ENCODE measurements at places on chromosomes 11 and 22.

GRCh38 chr11:96157517-96157873 is 185.5 kb downstream of the MAML2 start:
- no peak for DNase-seq

GRCh38 chr22:22164541-22165272 is 79.9 kb upstream of the VPREB1 start:
- no peak for DNase-seq

DNA sequence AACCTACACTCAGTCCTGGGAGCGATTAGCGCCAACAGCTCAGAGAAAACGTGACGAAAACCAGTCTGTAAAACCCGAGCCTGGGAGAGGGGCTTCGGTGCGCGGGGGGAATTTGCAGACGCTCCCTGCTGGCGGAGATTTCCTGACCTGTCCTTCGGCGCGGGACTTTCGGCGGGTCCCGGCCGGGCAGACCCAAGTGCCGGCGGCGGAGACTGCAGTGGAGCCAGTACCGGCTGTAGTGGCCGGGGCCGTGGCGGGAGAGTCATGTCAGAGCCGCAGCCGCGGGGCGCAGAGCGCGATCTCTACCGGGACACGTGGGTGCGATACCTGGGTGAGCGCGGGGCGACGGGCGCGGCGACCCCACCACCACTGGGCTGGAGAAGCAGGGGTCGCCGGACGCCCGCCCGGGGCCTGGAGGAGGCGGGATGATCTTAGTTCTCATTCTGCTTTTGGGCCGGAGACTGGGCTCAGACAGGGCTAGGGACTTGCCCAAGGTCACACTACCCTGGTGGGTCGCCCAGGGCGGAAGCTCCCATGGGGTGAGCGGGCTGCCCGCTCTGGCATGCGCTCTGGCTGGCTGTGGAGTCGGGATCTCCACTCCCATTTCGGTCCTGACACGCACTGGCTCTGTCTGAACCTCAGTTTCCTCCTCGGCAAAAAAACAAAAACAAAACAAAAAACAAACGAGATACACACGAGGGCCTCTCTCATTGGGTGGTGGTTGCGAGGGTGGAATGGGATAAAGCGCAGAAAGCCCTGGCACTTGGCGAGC is at the start of gene MTFP1:
TSS of gene MTFP1 (plus strand) at position 153 of the 772 bp plus-strand sequence. CDS start at position 265, 112 bp downstream.
- DNase-seq, result peak; percentile 72

GRCh38 chr11:118397448-118397847 is 4.0 kb upstream of the ATP5MG start:
- no peak for DNase-seq

DNA sequence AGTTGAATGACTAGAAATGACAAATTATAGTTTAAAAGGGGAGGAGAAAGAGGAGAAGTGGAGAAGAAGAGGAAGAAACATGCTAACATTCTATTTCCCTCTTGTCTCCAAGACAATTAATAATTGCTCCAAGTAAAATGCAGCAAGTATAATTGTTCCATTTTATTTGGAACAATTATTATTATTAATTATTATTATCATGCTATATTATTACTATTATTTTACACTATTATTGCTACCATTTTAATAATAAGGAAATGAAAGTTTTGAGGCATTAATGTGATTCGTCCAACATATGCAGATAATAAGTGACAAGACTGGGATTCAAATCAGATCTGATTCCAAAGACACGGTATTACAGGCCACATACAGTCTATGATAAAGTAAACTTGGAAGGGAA is 293.6 kb upstream of the ZC3H12C start:
- no peak for DNase-seq

GRCh38 chr11:12070446-12071267 is 39.7 kb upstream of the MICAL2 start:
- peak; percentile 35 for DNase-seq

DNA sequence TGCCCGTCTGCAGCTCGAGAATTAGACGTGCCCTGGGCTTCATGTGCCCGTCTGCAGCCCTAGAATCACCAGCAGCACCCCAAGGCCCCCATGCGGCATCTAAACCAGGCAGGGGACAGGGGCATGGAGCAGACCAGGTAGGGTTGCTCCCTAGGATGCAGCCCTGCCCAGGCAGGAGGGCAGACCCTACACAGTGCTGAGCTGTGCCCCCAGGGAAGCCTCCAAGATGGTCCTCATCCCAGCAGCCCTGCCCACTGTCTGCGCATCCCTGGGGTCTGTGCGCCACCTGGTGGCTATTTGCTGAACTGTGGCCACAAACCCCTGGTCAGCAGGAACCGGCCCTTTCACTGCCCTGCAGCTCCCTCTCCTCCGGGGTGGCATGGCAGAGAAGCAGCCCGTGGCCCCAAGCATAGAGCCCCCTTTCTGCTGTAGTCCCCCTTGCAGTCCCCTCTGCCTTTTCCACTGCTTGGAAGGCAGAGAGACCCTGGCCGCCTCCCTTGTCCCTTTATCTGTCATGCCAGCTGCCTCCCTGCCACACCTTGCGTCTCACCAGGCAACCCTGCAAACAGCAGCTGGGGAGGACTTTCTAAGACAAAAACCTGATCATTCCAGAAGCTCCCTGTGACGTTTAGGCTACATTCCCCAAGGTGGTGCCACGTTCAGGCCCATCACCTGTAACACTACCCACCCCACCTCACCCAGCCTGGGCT is 86.6 kb downstream of the KCNQ1 start:
- peak; percentile 80 for DNase-seq

All from transverse colon (tissue), 4 donors.